ENCODE measurements at places on chromosomes 11 and 22. TPM values are rescaled to one million over a fixed set of nuclear protein-coding genes. Genes with fewer than 3 reads are reported as not detected.
A peak's percentile ranks its signal among the peaks of the same experiment; 100 is the strongest.

PRDM11 gene
- total RNA-seq: 2.7 TPM

ZNF215 gene
- total RNA-seq: 12.3 TPM

GRCh38 chr22:21009638-21010425, 5.1 kb upstream of the P2RX6 start:
- DNase-seq: peak; percentile 88

DNA sequence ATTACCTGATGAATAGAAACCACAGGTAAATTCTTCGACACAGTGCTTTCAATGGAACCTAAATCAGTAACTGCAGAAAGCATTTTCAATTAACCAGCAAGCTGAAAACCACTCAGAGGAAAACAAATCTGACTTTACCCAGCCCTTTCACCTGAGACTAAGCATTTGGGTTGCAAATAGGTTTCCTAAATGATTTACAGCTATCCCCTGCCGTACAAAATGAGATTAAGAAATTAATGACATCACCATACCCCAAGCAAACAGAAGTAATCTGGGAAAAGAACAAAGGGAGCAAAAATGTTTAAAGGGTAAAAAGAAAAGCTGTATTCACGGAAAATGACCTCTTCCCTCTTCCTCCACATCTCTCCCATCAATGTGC, 584 bp downstream of the NOX4 start:
- DNase-seq: no peak

DNA sequence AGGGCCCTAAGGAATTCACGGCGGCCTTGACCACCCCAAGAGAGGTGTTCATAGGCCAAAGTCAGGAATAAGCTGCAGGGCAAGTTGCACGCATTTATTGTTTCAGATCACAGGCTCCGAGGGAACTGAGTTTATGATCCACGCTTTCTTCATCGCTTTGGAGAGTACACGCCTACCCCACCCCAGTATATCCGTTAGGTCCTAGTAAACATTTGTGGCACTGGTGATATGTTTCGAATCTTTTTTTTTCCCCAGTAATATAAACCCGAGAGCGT, 805 bp downstream of the GANAB start:
- no peak for DNase-seq

DNA sequence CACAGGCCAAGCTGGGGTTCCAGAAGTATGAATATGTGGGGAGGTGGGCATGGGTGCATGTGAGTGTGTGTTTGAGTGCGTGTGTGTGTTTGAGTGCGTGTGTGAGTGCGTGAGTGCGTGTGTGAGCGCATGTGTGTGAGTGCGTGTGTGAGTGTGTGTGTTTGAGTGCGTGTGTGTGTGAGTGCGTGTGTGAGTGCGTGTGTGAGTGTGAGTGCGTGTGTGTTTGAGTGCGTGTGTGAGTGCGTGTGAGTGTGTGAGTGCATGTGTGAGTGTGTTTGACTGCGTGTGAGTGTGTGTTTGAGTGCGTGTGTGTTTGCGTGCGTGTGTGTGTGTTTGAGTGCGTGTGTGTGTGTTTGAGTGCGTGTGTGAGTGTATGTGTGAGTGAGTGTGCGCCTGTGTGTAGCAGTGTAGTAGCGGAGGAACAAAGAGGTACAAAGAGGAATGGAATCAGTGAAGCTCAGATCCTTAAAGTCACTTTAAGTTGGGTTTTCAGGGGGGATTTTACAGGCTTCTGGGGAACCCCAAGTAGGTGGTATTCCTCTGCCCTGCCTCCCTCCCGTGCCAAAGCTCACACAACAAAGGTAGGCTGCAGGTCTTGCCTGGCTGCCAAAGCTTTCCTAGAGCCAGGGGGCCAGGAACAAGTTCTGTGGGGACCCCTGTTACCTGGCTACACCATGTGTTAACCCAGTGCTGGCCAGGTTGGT, 137.1 kb downstream of the KIRREL3 start:
- no peak for DNase-seq

Data from Karpas-422 (cell line).